Activated CD8-positive, alpha-beta memory T cell treated with anti-CD3 and anti-CD28 coated beads for 48 hours (primary cell): ENCODE measurements at places on chromosomes 2 and 18.

GRCh38 chr18:8699948-8700347, 5.4 kb upstream of the MTCL1 start:
- no peak for DNase-seq

DNA sequence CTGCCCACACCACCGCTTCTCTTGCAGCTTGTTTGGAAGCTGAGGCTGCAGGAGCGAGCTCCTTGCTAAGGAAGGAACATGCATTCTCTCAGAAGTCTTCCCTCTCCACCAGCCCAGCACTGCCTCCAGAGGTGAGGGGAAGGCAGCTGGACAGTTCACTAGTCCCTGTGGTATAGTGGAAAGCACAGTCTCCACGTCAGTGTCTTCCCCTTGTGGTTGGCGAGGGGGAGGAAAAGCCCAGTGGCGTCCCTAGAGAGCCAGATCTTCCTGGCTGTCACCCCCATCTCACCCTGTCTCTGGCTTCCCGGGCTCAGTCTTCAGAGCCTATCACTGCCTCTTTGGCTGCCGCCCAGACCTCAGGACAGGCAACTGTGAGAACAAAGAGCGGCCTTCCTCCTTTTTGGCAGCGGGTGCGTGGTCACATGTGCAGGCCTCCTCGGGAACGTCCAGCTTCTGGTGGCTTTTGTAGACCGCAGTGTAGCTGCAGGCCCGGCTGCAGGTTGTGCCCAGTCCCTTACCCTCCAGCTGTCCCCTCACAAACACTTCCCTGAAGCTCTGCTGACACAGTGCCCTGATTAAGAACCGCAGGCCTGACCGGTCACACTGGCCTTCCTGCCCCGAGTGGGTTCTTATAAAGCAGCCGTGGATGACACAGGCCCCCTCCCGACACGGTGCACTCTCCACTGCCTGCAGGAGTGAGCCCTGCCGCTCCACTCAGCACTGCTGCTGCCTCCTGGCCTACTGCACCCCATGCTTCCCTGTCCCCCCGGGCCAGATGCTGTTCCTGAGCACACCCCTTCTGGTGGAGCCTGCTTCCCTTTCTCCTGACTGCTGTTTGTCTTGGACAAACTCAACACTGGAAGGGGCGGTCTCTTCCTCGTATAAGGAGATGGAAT, 90.9 kb downstream of the RNF144A start:
- no peak for DNase-seq

DNA sequence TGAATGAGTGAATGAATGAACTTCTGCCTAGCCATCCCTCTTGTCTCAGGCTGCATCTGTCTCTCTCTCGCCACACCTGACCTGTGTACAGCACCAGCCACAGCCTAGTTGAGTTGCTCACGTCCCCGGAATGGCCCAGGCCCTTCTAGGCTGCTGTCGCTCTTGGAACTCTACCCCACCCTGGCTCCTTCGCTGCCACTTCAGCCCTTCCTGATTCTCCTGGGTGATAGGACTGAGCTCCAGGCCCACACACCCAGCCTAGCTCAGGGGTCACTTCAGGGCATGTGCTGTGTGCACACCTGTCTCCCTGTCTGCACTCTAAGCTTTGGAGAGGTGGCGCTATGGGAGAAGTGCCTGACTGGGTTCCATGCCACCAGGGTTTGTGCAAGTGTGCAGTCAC, 236.6 kb downstream of the GLI2 start:
- no peak for DNase-seq

DNA sequence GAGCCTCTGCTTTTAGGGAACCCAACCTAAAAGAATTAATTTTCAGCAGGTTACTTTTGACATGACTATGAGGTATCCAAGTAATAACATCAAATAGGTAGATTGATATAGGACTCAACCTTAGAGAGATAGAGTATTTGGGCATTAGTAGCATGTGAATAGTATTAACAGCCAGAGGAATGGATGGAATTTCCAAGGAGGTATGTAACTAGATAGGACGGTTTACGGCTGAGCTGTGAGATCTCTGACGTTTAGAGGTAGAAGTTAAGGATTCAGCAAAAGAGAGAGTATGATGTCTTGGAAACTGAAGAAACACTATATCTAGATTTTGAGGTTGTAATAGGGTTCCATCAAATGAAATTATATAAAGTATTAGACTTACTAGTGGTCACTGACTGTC, 70.3 kb downstream of the HNMT start:
- no peak for DNase-seq

GRCh38 chr2:74091391-74091790, 56.3 kb downstream of the BOLA3 start:
- DNase-seq, result no peak

- no peak for DNase-seq
Observed at GRCh38 chr2:62216616-62217015, 20.7 kb downstream of the B3GNT2 start.

DNA sequence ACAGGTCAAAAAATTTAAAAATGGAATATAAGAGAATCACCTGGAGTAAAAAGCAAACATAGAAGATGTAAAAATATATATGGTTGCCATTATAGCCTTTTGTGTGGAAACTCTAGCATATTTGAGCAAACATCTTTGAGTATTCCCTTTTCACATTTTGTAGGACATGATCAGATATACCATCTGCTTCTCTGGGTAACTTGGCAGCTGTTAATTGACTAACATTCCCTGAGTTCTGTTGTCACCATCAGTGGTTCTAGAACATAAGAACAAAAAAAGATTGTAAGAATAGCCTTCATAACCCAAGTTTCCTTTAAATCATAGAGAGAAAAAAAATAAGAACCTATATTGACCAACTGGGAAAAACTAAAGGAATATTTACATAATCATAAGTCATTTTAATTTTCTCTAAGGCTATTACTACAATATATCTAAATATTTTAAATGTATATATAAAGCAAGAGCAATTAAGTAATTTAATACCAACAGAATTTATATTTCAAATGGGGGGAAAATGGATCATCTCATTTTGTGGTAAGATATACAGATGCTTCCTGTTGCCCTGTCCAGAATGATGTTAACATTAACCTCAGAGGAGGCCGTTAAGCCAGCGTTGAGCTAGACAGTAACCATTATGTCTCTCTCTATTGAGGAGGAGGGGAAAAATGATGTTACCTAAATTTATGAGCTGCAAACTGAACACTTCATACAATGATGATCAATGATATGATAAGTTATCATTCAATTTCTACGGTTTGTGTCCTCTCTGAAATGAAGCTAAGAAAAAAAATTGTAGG, 9.8 kb upstream of the INO80D start:
- DNase-seq, result no peak

DNA sequence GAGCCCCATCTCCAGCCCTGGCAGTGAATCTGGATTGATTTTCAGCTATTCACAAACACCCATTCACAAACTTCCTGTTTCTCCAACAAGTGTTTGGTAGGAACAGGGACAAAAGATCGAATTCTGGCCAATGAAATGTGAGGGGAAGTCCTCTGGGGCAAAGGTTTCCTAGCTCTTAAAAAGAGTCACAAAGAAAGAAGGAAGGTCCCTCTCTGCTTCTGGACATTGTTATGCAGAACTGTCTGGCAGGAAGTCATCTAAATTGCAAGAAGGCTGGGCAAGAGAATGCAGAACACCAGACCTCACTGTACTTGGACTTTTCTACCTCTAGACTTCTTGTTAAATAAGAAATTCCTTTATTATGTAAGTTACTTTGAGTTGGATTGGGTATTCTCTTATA, 137.3 kb downstream of the CCDC148 start:
- no peak for DNase-seq

DNA sequence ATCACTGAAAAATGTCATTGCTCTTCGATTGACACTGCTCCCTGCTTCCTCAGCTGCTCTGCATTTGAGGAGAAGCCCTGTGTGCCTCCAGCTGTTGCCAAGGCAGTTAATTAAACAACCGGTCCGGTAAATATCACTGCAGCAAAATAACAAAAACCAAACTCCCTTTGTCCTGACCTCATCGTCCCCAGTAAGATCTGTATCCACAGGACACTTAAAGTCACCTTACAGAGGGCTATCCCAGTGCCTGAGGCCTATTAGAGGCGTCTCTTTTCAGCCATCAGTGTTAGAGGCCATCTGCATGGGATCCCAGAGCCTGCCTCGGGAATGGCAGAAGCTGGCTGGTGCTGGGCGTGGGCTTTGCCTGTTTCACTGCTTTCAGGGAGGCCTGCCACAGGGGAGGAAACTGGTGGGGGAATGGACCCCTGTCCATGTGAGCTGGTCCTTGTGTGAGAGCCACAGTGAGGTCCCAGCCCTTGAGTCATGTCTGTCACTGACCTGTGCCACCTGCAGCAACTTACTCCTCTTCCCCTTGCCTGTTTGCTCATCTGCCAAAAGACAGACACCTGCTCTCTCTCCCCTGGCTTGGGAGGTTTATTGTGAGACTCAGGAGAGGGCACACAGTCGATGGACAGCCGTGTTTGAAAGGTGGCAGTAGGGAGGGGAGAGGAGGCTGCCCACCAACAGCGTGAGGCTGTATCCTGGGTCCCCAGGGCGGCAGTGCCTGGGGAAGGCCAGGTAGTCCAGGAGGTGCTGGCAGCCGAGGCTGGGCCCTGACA, 117.7 kb upstream of the MCFD2 start:
- no peak for DNase-seq

DNA sequence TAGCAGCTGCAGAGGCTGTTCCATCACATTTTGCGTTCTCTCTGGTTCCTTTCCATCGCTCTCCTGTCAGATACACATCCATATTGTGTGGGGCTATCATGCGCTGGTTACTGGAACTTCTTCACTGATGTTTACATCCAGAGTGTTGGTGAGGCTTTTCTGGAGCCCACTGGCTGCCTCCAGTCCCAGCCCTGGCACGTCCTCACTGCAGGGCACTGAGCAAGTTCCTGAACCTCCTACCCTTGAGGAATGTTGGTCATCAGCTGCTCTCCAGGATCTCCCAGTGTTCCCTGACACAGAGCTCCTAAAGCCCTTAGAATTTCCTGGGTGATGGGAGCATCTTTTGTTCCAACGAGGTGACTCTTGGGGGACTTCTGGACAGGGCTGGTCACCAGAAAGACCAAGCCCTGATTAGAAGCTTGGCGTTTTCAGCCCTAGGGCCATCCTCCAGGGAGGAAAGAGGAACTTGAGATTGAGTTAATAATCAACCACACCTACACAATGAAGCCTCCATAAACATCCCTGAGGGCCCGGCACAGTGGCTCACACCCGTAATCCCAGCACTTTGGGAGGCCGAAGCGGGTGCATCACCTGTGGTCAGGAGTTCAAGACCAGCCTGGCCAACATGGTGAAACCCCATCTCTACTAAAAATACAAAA, 81.3 kb downstream of the TFCP2L1 start:
- DNase-seq, result no peak

DNA sequence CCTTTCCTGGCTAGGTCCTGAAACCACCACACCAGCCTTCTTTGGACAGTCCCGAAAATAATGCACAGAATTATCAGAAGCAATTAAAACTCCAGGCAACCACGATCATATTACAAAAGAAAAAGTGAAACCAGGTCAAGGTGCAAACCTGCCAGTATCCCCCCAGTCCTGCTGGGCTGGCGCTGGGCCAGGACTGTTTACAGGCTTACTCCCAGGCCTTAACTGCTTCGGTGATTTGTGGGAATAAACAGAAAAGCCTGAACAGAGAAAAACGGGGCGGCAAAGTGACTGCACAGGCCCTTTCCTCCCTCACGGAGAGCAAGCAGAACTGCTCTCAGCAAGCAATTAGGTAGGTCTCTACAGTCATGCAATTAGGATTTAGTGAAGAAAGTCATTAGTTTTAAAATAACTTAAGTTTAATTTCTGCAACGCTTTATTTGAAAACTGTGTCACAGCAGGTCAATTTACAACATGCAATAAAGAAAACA, 1.3 kb downstream of the HDAC4 start:
- DNase-seq, result no peak

- no peak for DNase-seq
Observed at GRCh38 chr2:31384771-31385276, 29.7 kb downstream of the XDH start.

DNA sequence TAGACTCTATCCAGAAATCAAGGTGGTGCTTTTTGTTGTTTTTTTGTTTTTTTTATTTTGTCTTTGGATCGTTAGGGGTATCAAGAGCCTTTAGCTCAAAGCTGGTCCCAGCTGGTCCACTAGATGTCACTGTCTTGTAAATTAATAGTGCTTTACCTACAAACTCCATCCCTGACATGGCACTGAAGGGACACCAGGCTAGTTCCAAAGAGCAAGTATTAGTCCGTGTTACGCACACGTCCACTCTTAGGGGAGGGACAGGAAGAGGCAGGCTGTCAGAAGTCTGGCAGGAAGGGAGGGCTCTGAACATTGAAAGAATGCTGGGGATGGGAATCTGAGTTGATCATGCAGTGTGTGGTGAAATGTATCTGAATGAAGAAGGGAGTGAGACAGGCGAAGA, 85.9 kb upstream of the CCBE1 start:
- no peak for DNase-seq

DNA sequence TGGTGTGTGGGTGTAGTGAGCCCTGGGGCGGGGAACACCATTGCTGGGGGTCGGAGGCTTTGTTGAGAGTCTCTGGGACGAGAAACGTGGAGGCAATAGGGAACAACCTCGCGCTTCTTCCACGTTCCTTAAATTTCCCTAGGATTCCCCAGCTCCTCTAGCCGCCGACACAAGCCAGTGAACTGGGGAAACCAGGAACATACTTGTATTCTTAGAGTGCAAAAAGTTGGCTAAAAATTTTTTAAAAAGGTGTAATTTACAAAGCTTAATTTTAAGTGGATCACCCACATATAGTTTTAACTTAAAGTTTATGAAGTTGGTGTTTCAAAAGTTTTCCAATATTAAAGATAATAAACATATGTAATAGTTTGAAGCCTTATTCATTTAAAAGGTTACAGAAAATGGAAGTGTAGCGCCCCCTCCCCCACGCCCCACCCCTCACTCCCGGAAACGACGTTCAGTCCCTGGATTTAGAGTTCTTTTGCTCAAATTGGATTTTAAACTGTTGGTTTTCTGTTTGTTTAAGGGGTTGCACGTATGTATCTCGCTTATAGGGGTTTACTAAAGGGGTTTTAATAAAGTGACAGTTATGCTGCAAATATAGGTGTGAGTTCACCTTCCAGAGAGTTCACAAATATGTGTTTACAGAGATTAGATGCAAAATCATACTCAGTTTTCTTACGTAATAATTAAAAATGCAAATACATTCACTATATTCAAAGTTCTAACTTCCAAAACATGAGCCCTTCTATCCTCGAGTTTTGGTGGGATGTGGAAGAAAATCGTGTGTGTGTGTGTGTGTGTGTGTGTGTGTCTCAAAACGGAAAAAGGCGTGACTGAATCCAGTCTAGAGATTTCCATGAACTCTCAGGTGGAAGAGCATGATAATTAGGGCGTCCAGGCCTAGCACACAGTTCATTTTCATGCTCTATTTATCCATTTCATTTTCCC, 872 bp downstream of the DSG2 start:
- DNase-seq, result no peak

DNA sequence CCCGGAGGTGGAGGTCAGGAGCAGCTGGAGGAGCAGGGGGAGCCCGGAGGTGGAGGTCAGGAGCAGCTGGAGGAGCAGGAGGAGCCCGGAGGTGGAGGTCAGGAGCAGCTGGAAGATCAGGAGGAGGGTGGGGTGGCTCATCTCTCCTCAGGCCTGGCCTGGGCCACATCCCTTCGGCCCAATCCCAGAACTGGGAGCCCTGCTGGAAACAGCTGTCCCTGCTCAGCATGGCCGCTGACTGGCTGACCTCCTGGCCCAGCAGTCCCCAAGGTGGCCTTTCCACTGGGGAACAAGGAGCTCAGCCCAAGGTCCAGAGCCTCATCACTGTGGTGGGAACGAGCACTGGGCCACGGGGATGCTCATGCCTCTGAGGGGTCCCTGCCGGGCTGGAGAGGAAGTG, 66.6 kb upstream of the LAPTM4A start:
- DNase-seq, result no peak
